ENCODE measurements at places on chromosomes 2 and 18.
A peak's percentile ranks its signal among the peaks of the same experiment; 100 is the strongest.

DNA sequence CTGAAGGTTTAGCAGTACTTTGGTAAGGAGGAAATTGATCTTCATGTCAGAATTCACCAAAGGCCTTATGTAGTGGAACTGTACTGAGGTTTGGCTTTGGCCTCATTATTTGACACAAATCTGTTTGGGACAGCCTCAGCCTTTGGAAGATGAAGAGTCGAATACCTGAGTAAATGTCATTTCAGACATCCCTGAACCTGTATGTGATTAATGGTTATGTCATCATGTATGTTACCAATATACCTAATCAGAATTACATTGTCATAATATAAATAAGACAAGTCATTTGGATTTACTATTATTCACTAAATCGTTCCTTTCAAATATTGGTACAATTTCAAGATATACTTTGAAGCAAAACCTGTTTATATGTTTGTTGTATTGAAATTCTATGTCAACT, 10.6 kb upstream of the ABCA12 start:
- no peak for DNase-seq

DNA sequence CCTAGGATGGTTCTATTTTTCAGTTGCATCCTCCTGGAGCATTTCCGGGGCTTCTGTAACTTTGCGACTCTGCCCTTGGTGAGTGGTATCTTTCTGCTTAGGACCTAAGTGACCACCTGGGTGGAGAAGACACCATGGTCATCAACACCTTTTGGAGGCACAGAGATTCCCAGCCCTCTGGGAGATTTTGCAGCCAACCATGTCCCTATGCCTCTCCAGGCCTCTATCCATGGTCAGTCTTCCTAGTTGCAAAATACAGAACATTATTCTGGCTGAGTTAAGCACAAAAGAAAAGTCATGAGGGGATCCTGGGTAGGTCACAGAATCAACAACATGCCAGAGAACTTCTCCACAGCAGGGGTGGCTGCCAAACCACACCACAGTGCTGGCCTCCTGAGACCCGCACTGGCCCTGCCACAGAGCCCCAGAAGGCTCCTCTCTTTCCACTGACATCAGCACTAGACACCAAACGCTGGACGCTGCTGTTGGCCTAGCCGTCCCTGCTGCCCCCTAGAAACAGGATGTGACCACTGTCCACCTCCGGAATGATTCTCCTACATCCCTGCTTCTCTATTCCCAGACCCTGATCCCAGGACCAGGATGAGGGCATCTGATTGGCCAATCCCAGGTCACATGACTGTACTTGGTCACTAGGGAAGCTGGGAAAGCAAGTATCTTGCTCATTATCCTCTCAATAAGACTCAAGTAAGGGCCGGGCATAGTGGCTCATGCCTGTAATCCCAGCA, 47.7 kb downstream of the SMAD7 start:
- DNase-seq: no peak

DNA sequence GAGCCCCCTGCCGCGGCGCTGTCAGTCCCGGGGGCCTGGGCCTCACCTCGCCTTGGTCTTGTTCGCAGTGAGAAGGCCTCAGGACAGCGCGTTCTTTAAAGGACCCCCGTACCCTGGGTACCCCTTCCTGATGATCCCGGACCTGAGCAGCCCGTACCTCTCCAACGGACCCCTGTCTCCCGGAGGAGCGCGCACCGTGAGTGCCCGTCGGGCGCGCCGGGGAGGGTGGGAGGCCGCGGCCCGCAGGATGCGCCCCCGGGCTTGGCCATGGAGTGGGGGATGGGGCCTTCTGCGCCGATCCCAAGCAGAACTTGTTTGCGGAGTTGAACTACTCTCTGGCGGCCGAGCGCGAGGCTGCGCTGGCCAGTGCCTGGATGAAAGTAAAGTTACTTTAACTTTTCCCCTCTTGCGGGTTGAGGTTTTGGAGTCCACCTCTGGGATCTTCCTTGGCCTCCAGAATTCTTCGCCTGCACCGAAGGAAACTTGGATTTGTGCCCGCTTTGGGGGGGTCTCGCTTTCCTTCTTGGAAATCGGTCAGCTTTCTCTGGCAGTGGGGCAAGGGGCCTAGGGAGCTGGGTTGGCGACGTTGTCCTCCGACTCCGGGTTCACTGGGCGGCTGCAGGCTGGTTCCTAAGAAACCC, 1.2 kb downstream of the TCF7L1 start:
- DNase-seq: no peak

- DNase-seq: no peak
These were observed 322.1 kb downstream of the LRRTM1 start for GRCh38 chr2:79982445-79982844.

- no peak for DNase-seq
These were observed 27.1 kb upstream of the MAP3K20 start for GRCh38 chr2:173048522-173048896.

DNA sequence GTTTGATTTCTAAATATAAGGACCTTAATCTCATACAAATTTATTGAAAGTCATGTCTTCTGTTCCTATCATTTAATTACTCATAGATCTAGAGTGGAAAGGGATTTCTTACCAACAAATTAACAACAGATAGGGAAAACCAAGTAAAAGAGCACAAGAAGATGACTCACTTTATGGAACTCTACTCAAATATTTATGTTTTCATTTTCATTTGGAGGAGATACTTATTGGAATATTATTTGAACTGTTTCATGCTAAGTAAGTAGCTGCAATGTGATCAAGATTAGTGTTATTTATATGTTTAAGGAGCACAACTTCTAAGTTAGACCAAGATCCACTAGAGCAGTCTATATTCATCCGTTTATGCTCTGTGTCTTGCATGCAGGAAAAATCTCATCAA, 1.3 kb downstream of the NT5C1B start:
- DNase-seq: no peak

GRCh38 chr18:12053289-12053688, 40.4 kb upstream of the ANKRD62 start:
- no peak for DNase-seq

- no peak for DNase-seq
These were observed 172.8 kb upstream of the SPRED2 start for GRCh38 chr2:65605058-65605742.

GRCh38 chr2:166104773-166105172, 23.0 kb downstream of the SCN1A start:
- DNase-seq: no peak

DNA sequence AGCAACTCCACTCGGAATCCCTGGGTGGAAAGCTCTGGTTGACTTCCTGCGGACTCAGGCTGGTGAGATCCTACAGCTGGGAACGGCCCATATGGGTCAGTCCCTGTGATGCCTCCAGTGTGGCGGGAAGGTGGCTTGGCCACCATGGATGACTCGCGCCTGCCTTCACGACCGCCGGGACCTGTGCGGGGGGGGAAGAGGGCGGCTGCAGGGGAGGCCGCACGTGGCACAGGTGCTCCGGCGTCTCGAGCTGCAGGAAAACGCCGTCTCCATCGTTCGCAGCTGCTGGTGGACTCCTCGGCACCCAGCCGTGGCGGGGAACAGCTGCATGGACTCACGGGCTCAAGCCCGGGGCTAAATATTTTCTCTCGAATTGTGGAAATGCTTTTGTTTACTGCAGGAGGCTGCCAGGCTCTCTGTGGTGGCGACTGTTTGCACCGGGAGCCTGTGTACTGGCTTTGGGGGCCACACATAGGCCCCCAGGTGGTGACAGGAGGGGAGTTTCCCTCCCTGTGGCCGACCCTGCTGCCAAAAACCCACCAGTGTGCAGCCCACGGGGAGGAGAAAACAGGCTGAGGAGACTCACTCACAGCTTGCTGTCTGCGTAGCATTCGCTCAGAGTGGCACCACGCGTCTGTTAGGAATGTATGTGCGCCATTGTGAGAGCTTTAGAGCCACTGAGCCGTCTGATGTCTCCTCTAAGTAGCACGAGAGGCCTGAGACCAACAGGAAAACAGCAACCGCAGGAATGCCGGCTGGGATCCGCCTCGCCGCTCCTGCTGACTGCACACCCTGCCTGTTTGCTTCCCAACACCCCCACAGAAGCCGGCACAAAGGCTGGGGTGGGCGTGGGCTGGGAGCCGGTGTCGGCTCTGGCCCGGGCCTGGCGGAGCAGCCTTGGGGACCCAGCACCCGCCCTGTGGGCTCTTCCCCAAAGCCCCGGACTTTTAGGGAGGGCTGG, 89.2 kb downstream of the NFATC1 start:
- DNase-seq: no peak

DNA sequence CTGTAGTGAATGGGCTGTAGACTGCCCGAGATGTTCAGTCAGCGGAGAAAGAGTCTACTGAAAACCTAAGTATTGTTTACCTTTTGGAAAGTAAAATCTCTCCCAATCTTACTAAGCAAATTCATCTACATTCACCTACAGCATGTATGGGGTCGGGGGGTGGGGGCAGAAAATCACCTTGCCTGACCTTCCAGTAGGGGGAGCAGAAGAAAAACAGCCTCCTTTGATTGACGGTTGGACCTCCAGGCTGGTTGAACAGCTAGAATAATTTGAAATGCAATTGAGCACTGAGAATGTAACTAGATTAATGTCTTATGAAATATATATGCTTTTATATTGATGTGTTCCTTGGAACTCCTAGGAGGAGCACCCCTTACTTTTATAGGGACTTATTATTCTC, 10.0 kb downstream of the LRATD1 start:
- DNase-seq: no peak

DNA sequence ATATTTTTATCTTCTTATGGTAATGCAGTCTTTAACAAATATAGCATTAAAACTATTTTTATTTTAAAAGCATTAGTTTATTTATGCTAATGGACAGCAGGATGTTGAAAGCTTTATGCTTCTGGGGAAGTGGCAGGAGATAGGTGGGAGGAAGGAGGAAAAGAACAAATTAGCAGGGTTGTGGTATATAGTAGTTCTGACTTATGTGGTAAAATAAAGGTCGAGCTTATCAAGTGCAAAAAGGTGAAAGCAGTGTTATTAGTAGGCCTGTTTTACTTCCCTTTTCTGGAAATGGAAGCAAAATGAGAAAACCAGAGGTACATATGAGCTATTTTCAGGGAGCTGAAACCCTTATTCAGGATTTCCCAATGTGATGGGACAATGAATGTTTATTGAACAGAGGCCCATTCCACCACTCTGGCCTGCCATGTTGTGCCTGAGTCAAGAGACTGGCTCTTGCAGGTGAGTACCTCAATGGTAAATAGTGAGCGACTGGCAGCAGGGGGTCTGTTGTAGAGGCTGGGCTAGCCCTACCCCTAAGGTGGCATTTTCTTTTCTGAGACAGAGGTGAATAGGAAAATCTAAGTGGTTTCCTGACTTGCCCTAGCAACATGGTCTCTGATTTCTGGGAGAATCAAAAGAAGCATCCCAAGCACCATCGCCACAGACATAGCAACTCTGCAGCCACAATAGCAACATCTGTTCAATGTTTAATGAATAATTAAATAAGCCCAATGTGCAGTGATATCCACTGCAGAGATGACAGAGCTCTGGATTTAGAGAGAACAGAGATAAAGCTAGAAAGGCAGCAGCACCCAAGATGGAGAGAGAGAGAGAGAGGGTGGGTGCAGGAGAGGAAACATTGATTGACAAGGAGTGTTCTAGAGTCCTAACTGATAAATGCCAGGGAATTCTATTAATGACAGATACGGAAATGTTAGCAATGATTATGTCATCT, 119.7 kb downstream of the UPP2 start:
- no peak for DNase-seq

GRCh38 chr2:207716056-207716455, 4.6 kb downstream of the CCNYL1 start:
- DNase-seq: no peak

GRCh38 chr18:80136679-80137078, 27.6 kb downstream of the ADNP2 start:
- no peak for DNase-seq

- DNase-seq: no peak
These were observed 14.3 kb upstream of the MAP3K2 start for GRCh38 chr2:127401757-127402695.

GRCh38 chr2:89763254-89763580, 1071.7 kb downstream of the RPIA start:
- DNase-seq: no peak

GRCh38 chr2:237474931-237475703, 11.9 kb upstream of the MLPH start:
- peak; percentile 83 for DNase-seq

- DNase-seq: no peak
These were observed 10.8 kb downstream of the IL1RL1 start for GRCh38 chr2:102321941-102322719.

DNA sequence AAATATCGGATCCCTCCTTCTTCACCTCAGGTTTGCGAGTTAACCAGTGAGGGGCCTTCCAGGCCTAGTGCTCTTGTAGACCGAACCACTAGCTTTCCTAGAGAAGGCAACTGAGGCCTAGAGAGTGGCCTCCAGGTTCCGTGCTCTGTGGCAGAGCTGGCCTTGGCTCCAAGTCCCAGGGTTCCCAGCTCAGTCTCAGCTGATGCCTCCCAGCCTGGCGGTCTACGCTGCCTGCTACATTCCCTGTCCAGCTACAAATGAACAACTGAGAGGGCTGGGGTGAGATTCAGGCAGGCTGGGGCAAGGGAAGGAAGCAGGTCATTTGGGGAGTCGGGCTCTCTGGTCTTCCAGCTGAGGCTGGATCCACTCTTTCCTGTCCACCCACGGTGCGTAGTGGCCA, 2.3 kb downstream of the STEAP3 start:
- DNase-seq: no peak

DNA sequence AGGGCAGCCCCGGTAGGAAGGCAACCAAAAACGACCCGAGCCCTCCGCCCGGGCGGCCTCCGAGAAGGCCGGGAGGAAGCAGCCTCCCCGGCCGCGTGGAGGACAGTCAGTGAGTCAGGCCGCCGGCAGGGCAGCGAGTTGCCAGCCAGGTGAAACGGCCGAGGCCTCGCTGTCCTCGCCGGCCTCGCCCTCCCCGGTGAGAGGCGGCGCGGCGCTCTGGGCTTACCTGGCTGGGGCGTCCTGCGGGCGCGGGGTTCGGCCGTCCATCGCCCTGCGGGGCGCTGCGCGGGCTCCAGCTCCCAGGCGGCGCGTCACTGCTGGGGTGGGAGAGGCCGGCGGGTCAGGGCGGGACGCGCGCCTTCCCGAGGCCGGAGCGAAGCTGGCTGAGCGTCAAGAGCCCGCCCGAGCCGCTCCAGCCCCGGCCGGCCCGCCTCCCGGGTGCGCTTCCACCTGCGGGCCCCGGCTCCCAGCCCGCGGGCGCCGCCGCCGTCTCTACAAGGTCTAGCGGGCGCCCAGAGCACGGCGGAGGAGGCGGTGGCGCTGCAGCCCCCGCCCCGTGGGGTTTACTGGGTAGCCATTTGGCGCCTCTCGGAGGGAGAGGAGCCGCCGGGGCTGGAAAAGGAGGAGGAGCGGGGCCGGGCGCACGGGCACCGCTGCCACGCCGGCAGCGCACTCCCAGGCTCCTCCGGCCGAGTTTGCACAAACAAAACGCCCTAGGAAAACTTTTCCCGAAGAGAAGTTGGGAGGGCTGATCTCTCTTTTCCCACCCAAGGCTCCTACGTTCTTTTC, 499 bp downstream of the COBLL1 start:
- no peak for DNase-seq

Measured in GM18507 (cell line).